ENCODE measurements at places on chromosomes 11 and 22.

GRCh38 chr22:19687561-19688300 lies 26.6 kb upstream of the SEPTIN5 start:
- DNase-seq = no peak

DNA sequence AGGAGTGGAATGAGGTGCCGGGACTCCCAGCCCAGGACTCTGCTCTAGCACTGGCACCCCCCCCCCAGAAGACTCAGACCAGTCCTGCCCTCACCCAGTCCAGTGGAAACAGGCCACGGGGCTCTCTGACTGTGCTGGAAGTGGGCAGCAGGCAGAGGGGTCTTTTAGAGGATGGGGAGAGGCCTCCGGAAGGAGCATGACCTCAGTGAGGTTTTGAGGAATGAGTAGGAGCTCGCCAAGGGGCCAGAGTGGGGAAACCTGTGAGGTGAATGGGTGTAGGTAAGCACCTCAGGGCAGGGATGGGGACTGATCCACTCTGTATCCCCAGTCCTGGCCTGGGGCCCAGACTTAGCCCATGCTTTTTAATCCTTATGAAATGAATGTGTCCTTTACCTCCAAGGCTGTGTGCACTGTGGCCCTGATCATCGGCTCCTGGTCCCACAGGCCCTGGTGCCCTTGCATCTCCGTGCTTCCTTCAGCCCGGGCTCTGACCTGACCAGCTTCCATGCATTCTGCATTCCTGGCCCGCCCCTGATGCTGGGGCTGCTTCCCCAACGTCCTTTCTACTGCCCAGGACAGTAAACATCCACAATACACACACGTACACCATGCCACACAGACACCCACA lies 24.4 kb upstream of the RFPL3 start:
- DNase-seq = no peak

- DNase-seq = no peak
Observed at GRCh38 chr11:133306019-133306418, 226.3 kb downstream of the OPCML start.

DNA sequence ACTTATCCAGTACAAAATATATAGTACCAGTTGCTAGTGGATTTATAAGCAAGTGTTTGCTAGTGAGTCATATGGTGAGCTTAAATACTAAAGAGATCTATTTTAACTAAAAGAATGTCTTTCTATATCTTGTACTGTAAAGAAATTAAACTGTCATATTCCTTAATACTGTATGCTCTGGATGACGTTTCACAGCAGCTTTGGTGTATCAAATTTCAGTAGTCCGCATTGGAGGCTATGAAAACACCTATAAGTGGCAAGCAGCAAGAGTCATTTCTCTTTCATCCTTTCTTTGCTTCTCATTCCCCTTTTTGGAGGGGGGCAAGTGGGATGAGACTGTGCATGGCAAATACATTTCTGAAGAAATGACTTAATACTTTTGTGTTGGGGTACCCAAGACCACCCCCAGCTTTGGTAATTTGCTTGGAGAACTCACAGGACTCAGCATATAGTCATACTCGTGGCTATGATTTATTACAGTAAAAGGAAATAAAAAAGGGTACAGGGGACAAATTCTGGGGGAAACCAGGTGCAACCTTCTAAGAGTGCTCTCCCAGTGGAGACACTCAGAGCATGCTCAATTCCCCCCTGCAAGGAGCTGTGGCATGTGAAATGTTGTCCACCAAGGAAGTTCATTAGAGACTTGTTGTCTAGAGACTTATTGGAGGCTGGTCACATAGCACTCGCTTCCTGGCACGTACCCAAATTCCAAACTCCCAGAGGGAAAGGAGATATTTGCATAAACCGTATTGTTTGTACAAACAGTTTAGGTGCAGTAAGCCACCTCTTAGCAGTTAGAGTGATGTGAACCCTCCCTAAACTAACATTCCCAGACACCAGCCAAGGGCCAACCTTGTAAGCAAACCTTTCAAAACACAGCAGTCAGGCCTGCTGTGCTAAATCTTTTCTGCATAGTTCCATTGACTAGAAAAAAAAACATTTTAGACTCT lies 210.8 kb downstream of the PGR start:
- no peak for DNase-seq

GRCh38 chr11:117618982-117619355 lies 178.0 kb downstream of the DSCAML1 start:
- no peak for DNase-seq

- DNase-seq = no peak
Observed at GRCh38 chr11:81596704-81597103, 1137.0 kb downstream of the FAM181B start.
